ENCODE measurements at places on chromosomes 5 and 9.

DNA sequence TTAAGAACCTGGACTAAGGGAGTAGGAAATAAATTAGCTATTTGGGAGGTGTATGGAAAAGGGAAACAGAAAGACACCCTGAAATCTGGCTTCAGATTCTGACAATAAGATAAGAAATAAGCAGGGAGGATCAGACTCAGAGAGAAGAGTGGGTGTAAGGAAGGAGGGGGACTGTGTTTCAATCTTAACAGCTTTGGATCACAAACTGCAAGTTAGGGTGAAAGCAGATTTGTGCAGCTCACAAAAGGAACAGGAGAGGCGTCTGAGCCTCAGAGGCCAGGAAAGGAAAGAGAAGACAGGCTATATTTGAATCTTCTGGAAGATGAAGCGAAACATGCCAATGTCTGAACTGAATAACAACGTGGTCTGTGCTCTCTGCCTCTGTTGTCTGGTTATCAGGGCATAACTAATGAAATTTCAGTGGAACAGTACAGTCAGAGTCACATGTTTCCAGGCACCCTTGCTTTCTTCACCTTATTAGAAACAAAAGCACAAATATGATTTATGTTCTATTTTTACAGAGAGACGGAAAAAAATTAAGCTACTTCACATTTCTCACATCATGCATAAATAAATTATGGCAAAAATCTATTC, 26.6 kb downstream of the SGTB start:
- H3K27me3 ChIP-seq, result no peaks in the 10 kb centered on the region
- DNase-seq, result no peak
- peaks cover 8% of the 10 kb centered on the region for H3K4me1 ChIP-seq
- H3K4me3 ChIP-seq, result no peak overlapping the region
- no peak overlapping the region for H3K27ac ChIP-seq
- peaks cover 17% of the 10 kb centered on the region for H3K36me3 ChIP-seq

- no peak overlapping the region for H3K27ac ChIP-seq
- H3K4me3 ChIP-seq, result no peak overlapping the region
- H3K36me3 ChIP-seq, result no peaks in the 10 kb centered on the region
- H3K4me1 ChIP-seq, result no peaks in the 10 kb centered on the region
- no peaks in the 10 kb centered on the region for H3K27me3 ChIP-seq
- no peak for DNase-seq
Observed at GRCh38 chr5:75450069-75450468, 61.4 kb downstream of the CERT1 start.

DNA sequence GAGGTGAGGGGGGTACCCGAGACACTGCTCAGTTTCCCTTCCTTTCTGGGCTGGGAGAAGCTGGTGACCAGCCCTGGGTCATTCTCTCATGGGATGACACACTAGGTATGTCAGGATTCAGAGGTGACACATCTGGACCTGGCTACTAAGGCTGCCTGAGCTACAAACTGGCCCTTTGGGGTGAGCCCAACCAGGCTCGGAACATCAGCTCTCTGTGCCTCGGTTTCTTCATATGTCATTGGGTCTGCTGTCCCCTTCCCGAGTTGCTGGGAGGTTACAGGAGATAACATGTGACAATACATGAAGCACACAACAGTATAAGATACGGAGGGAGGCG, 11.8 kb downstream of the CARD19 start:
- no peaks in the 10 kb centered on the region for H3K36me3 ChIP-seq
- H3K4me3 ChIP-seq, result no peak overlapping the region
- H3K27ac ChIP-seq, result no peak overlapping the region
- no peak for DNase-seq
- no peaks in the 10 kb centered on the region for H3K27me3 ChIP-seq
- H3K4me1 ChIP-seq, result no peaks in the 10 kb centered on the region

DNA sequence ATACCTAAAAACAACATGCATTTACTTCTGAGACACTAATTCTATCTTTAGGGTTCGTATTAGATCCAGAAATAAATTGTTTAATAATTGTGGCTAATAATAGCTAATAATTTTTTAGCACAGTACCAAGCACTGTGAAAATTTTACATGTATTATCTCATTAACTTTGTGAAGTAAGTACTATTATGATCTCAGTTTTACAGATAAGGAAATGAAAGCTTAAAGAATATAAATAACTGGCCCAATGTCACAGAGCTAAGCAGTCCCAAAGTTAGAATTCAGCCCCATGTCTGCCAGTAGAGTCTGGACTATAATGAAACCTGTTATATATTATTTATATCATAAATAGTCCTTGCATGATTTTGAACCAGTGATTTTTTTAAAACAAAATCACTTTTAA, 163.3 kb downstream of the NIPBL start:
- H3K36me3 ChIP-seq, result peaks cover 19% of the 10 kb centered on the region
- DNase-seq, result no peak
- H3K27ac ChIP-seq, result no peak overlapping the region

GRCh38 chr5:115487756-115488155, 56.8 kb downstream of the FEM1C start:
- H3K4me1 ChIP-seq, result no peaks in the 10 kb centered on the region
- no peaks in the 10 kb centered on the region for H3K27me3 ChIP-seq
- no peak overlapping the region for H3K27ac ChIP-seq
- no peak overlapping the region for H3K4me3 ChIP-seq

- H3K27me3 ChIP-seq, result no peaks in the 10 kb centered on the region
- H3K4me1 ChIP-seq, result no peaks in the 10 kb centered on the region
- H3K36me3 ChIP-seq, result peaks cover 13% of the 10 kb centered on the region
- peak overlapping the region; percentile 15 for H3K27ac ChIP-seq
Observed at GRCh38 chr5:149434162-149435014, 55.3 kb upstream of the IL17B start.

GRCh38 chr9:136341042-136341655, 13.8 kb downstream of the GPSM1 start:
- H3K36me3 ChIP-seq, result no peaks in the 10 kb centered on the region
- no peak overlapping the region for H3K27ac ChIP-seq
- H3K4me3 ChIP-seq, result no peak overlapping the region
- no peaks in the 10 kb centered on the region for H3K27me3 ChIP-seq
- DNase-seq, result no peak
- peaks cover 14% of the 10 kb centered on the region for H3K4me1 ChIP-seq

- no peak overlapping the region for H3K27ac ChIP-seq
- DNase-seq, result no peak
- H3K36me3 ChIP-seq, result peaks cover 14% of the 10 kb centered on the region
- H3K4me1 ChIP-seq, result peaks cover 9% of the 10 kb centered on the region
- no peak overlapping the region for H3K4me3 ChIP-seq
Observed at GRCh38 chr9:6000955-6001354, 14.5 kb downstream of the RANBP6 start.

- H3K4me1 ChIP-seq, result peaks cover 28% of the 10 kb centered on the region
- H3K27ac ChIP-seq, result peak overlapping the region; percentile 80
- peaks cover 23% of the 10 kb centered on the region for H3K36me3 ChIP-seq
- no peaks in the 10 kb centered on the region for H3K27me3 ChIP-seq
- no peak for DNase-seq
- peak overlapping the region; percentile 82 for H3K4me3 ChIP-seq
Observed at GRCh38 chr9:107489144-107489673, 360 bp downstream of the KLF4 start.

Measured in GM23248 (cell line).